ENCODE measurements at places on chromosomes 2 and 18.

- DNase-seq, result no peak
Observed at GRCh38 chr18:39681061-39681460, 2115.5 kb upstream of the CELF4 start.

GRCh38 chr2:96767135-96767871, 6.6 kb downstream of the CNNM4 start:
- no peak for DNase-seq

DNA sequence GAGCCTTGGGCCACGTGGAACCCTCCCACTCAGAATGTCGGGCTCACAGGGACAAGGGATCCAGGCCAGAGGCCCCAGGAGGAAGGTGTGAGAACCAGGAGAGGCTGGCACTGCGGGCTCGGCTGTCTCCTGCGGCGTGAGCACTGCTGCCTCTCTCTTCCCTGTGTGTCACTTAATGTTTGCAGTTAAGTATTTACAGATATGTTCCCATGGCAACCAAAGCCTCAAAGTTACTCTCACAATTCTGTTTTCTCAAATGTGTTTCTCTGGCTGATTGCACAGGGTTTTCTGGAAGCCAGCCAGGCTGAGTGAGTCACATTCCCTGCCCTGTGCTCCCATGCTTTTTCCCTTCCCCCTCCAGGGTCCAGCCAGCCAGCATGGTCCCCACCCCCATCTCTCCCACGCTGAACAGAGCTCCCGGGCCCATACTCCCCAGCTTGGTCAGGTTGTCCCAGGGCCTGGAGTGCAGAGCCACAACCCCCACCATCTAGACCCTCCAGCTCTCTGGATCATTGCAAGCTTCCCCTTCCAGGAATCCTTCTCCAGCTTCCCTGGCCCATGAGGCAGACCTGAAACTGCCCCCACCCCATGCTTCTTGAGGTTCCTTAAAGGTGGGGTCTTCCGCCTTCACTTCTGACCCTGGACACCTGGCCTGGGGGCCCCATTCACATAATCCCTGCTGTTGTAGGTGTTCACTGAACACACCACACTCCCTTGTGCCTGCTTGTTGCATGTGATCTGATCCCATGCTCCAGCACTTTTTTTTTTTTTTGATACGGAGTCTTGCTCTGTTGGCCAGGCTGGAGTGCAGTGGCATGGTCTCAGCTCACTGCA, 265.9 kb downstream of the CELF4 start:
- DNase-seq, result peak; percentile 1

- DNase-seq, result no peak
Observed at GRCh38 chr2:120515759-120516678, 170.1 kb downstream of the INHBB start.

GRCh38 chr2:191148281-191148680, 2.5 kb downstream of the STAT4 start:
- no peak for DNase-seq

DNA sequence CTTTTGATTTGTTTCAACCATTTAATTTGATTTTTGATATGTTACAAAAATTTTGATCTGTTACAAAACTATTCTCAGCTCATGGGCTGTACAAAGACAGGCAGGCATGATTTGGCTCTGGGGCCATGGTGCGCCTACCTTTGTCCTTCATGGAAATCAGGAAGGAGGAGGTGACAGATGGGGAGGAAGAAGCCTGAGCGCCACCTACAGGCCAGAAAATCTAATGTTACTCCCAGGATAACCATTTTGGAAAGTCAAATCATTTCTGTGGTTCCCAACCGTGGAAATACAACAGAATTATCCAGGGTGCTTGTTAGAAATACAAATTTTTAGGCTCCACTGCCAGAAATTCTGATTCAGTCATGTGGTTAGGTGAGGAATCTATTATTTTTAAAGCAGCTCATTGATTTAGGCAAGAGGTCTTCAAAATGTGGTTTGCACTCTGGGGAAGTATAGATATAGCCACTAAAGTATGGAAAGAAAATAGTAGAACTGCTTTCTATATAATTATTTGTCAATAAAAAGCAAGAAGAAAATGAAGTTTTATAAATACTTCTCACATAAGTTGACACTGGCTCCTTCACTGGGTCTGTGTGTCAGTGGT, 93.9 kb downstream of the EVA1A start:
- peak; percentile 27 for DNase-seq

DNA sequence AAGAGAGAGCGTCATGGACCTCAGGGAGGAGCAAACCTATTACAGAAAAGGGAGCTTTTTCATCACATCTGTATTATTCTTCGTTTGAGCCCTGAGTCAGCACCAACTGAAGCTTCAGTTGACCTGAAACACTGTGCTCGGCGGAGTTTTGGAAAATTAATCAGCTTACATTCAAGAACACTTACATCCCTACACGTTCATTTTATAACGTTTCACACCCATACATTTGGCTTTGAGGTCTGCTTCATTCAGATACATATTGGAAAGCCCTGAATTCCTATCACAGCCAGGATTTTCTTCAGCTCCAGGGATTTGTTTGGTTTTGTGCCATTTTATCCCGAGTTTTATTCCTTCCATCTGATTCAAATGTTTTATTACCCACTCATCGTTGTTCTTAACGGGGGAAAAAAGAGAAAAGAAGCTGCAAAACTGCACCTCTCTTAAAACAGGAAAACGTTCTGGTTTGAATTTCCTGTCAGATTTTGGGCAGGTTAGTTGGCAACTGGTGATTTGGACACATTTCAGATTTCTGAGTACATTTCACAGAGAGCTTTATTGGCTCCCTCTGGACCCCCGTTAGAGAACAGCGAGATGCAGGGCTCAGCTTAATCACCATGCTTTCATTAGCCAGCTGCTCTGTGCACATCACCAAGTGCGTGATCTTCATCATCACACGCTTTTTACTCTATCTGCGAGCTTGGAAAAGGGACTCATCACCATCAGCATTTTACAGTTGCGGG, 88.8 kb downstream of the CDC42EP3 start:
- no peak for DNase-seq

DNA sequence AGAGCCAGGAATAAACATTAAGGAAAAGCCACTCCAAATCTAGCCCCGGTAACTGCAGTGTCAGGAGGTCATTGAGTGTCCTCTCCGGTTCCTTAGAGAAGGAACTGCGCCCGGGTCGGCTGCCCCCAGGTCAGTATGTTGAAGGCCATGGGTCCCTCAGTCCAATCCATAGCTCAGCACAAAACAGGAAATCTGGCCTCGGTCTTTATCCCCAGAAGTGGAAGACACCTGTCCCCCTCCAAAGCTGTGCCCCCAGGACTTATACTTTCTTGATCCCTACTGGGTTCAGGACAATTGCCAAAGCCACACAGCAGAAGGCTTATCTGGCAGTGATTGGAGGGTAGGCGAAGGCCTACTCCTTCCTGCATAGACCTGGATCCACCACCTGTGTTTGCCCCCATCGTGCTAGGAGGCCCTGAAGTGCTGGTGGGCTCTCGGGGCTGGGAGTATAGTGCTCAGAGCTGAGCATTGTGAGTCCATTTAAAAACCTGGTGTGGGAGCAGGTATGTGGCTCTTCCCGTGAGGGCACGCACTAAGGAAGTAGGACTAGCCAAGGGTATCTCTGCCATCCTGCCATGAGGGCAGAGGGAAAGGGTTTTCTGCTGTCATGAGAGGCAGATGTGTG, 178.6 kb downstream of the SEPTIN10 start:
- DNase-seq, result no peak

- DNase-seq, result peak; percentile 98
Observed at GRCh38 chr2:142874293-142874814, 3.1 kb upstream of the KYNU start.

- DNase-seq, result no peak
Observed at GRCh38 chr2:152049541-152049940, 49.3 kb downstream of the CACNB4 start.

GRCh38 chr2:47309952-47310800, 92.8 kb upstream of the MSH2 start:
- DNase-seq, result peak; percentile 75

GRCh38 chr2:53490659-53491058, 276.9 kb upstream of the CHAC2 start:
- no peak for DNase-seq

- no peak for DNase-seq
Observed at GRCh38 chr2:86556508-86556907, 6.7 kb downstream of the CHMP3 start.

DNA sequence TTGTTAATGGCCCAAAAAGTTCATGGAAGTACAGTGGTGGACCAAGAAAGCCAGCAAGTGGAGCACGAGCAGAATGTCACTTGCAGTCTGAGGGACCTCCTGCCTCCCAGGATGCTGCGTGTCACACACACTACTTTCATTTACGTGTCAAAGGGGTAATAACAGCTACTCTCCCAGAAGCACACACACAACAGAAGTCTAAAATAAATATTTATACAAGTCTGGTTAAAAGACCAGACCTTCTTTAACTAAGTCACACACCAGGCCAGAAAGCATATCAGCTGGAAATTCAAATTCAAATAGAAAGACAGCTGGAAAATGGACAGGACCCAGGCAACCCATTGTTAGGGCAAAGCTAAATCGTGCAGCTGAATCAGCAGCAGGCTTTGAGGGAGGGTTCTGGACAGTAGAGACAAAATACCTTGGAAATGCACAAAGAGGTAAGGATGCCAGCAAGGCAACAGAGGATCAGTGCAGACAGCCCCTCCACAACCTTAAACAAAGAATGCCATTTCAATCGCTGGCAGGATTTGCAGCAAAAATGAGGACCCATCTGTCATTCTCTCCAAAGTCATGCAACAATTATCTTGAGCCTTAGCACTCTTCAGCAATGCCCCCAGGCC, 160.5 kb downstream of the TMEM163 start:
- no peak for DNase-seq

DNA sequence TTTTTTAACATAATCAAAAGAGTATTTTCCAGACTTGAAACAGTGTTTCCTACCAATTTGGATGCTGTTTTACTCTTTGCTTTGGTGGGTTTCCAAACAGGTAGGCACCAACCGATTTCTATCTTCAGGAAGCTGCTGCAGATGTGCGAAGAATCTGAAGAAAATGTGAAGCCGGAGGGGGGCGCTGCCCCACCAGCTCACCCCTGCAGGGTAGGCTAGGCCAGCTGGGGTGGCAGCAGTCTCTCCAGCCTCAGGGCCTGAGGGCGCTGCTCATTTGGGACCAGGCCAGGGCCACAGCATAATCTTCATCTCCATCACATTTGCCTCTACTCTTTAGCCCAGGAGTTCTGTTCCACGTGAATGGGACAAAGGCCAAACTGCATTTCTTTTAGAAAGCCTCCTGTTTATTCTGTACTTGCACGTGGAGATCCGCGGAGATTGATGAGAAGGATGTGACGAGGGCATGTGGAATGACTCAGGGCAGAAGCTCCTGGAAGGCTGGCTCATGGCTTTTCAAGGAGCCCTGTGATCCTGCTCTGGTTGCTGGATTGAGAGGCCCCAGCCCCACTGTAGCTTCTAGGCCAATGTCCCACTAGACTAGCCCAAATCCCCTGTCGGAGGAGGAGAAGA, 84.2 kb upstream of the FAM136A start:
- no peak for DNase-seq

DNA sequence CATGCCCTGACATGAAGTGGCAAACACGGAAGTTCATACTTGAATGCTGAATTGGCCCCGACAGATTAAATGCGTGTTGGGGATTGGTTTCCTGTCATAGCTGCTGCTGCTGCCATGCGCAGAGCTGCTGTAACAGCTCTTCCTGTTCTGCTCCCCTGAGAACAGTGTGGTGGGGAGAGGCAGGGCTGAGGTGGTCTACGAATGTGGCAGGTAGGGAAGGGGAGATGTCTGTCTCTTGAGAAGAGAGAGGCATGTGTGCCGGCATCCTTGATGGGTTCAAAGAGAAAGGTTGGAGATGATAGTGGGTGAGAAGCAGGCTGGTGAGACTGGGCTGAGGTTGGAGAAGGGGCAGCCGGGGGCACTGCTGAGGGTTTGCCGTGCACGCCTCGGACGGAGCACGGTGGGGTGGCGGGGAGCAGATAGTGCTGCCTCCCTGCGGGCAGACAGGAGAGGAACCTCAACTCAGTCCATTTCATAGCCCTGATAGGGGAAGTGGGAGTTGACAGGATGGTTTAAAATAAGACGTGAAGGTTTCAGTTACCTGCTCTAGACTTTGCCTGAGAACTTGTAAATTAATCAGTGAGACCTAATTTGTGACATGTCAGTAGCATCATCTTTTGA, 46.1 kb downstream of the TMEM185B start:
- peak; percentile 25 for DNase-seq

- no peak for DNase-seq
Observed at GRCh38 chr18:49617865-49618264, 56.0 kb downstream of the LIPG start.

- DNase-seq, result no peak
Observed at GRCh38 chr2:72115110-72116080, 32.3 kb downstream of the CYP26B1 start.

GRCh38 chr2:127422559-127423477, 4.6 kb downstream of the PROC start:
- DNase-seq, result no peak

DNA sequence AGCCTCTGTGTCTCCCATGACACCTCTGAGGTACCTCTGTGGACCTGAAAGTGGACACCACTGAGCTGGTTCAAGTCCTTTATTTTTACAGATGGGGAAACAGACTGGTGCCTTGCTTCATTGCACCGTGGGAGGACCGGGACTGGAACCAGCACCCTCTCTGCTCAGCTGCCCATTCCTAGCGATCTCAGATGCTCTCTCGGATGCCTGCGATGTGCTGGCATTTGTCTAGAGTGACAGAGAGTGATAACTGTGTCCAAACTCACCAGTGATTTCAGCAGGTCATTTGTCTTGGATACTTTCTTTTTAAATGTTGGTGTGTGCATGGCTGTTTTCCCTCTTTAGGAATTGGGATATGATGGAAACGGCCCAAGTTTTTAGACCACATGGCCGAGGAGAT, 30.1 kb upstream of the LYPD6B start:
- DNase-seq, result no peak

DNA sequence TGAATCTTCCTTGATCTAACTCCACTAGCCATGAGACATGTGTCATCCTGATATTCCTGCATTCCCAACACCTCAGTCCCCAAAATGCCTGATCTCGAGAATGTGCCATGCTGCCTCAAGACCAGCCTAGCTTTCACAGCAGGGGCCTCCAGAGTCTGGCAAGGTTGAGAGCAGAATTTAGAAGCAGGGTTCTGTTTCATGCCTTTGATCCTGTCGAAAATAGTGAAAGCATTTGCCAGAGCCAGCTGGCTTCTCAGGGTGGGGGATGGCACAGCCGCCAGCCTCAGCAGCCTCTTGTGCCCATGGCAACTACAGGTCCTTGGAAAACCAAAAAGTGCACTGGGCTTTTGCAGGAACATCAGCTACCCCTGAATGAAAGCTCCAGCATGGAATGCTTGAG, 143.5 kb downstream of the RTN4 start:
- DNase-seq, result no peak

All from inflammatory macrophage treated with lipopolysaccharide for 1 hour (primary cell).